Stimulated activated CD8-positive, alpha-beta memory T cell treated with anti-CD3 and anti-CD28 coated beads, Interleukin-2, amount 100 ng/mL, for 1 hour (primary cell): ENCODE measurements at places on chromosomes 16 and 17.

DNA sequence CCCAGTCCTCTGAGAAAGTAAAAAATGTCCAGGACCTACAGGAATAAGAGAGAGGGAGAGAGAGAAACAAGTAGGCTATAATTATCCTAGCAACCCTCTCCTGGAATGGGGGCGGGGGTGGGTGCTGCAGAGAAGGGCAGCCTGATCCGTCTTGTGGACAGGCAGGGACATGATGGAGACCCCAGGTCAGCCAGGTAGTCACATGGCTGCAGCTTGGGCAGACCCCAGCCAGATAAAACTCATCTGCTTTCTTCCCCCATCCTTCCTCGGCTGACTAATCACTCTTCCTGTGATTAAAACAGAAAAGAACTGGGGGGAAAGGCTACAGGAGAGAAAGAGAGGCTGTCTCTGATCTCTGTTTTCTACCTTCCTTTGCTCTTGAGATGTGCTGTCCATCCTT lies 32.6 kb downstream of the COPZ2 start:
- DNase-seq = no peak

GRCh38 chr16:50681021-50681885 lies at the start of gene SNX20:
TSS of gene SNX20 (minus strand) at chr16:50681312. CDS start at chr16:50677526, 3,786 bp downstream.
- no peak for DNase-seq

- no peak for DNase-seq
Observed at GRCh38 chr16:49277386-49277742, 4.3 kb downstream of the CBLN1 start.

- no peak for DNase-seq
Observed at GRCh38 chr17:78558989-78559388, 18.2 kb downstream of the DNAH17 start.

- no peak for DNase-seq
Observed at GRCh38 chr16:4548124-4548523, 8.0 kb upstream of the C16orf96 start.

GRCh38 chr17:67574658-67575293 lies 143.0 kb upstream of the NOL11 start:
- no peak for DNase-seq

DNA sequence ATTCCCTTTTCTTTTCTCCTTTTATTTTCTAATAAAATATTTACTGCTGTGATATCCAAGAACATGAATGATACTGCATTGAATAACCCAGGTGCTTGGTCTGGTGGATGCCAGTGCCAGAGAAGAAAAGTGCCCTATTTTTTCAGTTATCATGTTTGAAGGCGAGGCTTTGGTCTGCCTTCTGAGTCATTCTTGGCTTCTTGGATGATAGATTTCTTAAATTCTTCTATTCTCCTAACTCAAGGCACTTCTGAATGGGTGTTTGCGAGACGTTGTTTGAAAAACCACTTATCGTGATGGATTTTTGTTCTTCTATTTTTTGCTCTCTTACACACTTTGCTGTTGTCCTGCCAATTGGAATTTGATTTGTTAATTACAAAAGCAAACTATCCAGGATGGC lies 66.7 kb downstream of the FTO start:
- DNase-seq = no peak

- DNase-seq = no peak
Observed at GRCh38 chr16:56373003-56373402, 52.3 kb downstream of the AMFR start.

DNA sequence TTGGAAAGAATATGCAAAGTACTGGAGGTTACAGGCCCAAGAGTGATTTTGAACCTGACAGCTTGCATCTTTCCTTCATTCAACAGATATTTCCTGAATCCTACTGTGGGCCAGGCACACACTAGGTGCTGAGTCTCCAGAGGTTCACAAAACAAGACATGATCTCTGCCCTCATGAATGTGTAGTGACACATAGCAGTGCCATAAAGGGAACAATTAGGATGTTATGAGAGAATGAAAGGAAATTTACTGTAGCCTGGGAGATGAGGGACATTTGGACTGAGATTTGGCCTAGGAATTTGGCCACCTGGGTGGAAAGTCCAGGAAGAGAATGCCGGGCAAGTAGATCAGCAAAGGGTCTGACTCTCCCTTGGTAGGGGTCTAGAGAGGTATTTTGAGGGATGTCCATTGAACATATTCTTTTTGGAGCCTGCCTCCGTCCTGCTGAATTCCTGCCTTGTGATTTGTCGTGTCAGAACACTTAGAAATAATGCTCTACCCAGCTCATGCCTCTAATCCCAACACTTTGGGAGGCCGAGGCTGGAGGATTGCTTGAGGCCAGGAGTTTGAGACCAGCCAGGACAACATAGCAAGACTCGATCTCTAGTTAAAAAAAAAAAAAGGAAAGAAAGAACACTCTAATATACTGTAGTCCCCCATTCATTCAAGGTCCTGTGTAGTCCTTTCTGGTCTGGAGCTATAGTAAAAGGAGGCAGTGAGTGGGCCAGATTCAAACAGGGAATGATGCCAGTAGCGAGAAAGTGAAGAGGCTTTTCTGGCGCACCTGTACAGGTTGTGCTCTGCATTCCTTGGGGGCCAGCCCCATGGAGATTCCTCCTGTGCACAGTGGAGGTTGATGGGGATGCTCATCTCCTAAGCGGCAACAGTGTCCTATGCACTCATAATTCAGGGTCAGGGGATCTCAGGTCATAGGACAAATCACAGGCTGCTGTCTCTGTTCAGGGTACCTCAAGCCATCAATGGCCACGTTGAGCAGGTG lies 90.6 kb upstream of the CLEC18A start:
- DNase-seq = no peak

DNA sequence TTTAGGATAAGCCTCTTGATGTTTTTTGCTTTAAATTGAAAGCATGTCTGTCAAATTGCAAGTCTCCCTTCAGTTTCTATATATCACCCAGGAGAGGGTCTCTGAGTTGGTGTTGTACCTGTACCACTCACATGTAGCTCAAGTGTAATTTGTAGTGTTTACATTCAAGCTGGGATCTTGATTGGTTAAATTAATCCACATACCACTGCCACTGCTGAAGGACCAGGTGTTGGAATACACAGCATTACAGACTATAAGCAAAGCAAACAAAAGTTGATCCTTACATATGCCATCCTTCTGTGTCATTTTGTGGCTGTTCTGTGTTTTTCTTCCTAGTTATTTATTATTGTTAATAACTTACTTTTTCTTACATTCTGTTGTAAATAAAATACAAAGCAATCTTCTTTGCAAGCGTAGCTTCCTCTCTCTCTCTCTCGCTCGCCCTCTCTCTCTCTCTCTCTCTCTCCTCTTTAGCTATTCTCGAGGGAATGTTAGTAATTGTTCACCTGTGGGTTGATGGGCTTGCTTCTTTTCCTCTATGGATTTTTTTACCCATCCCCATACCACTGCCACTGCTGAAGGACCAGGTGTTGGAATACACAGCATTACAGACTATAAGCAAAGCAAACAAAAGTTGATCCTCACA lies 20.8 kb upstream of the NOL11 start:
- DNase-seq = no peak

GRCh38 chr17:7213895-7214299 lies 5.7 kb downstream of the DLG4 start:
- DNase-seq = no peak

GRCh38 chr17:18218756-18219415 lies 6.5 kb upstream of the LLGL1 start:
- no peak for DNase-seq

DNA sequence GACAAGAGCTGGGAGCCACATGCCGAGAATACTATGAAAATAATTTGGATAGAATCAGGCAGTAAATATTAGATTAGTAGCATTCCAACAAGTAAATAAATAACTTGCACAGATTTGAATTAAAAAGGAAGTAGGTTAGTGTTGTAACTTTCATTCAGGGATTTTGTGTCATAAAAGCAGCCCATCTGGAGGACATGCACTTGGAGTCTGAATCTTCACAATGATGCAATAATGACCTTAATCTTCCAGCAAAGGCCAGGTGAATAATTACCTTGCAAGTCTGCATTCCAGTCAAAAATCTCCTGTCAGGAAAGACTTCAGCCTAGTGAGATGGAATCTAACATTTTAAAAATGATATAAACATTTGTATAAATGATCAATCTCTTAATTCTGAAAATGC lies 518.1 kb downstream of the KCNJ2 start:
- DNase-seq = no peak

DNA sequence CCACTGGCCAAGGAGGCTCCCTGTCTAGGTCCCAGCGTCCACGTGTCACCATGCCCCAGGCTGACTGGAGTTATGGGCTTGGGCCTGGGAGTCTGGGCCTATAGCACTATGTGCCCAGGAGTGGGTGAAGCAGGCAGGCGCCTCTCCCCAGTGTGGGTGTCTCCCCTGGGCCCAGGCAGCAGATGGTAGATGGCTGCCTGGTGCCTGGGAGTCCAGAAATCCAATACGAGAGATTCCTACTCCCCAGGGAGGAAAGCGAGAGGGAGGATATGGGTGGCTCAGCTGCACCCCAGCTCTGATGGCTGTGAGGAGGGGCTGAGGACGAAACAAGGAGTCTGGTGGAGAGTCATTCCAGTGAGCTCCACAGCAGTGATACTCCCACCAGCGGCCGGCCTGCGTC lies 5.0 kb downstream of the KCNH6 start:
- no peak for DNase-seq

DNA sequence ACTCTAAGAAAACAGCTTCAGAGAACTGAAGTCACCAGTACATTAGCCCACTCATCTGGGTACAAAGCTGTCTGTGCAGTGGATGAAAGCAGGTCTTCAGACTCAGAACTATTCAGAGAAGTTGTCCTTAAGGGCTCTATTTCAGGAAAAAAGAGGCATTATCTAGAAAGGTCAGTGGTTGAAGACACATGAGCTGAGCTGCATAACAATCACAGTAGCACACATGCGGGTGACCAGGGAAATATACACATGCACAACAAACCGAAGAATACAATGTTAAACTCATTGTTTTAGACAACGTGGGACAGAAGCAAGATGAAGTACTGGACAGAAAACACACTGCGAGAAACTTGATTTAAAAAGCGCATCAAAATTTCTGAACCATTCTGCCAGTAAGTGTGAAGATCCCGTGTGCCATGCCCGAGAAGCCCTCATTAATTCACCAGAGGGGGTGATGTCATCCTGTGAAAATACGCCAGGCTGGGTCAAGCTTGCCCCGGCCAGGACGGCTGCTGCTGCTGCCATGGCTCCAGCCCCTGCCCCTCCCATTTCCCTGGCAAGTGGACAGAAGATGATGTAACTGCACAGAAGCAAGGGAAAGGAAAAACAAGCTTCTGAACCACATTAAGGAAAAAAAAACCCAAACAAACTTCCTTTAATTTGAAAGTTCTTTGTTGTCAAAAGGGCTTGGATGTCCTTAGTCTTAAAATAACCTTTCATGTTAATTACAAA lies 10.1 kb downstream of the DYNC1LI2 start:
- DNase-seq = no peak

- DNase-seq = no peak
Observed at GRCh38 chr17:70091005-70091568, 16.1 kb downstream of the KCNJ16 start.

DNA sequence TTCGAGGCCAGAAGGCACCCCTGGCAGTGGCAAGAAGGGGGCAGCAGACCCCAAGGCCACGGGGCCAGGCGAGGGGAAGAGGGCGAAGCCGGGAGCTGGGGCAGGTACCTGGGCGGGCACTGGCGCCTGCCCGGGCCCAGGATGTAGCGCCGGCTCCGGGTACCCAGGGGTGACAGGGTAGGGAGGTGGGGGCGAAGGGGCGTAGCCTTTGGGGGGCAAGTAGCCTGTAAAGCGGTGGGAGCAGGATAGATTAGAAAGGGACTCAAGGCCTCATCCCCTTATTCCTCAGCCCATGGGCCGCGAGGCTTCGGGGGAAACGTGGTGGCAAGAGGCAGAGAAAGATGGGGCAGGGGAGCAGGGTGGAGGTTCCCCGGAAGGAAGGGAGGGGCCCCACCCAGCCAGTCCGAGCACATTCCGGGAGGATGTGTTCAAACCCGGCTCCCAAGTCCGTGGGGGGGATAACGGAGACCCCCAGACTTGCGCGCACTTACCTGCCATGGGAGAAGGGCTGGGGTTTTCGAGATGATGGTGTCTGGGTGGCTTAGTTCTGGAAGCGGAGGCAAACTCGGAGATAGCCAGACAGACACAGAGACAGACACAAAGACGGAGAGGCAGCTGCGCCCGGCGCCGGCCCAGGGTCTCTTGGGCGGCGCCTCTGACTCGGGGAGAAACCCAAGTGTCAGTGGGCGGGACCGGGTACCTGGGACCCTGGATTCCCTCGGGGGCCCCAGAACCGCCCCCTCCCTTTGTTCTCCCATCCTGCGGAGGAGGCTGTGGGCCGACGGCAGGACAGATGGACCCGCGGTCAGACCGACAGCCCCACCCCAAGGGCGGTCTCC lies 493 bp downstream of the PLSCR3 start:
- DNase-seq = peak; percentile 46

DNA sequence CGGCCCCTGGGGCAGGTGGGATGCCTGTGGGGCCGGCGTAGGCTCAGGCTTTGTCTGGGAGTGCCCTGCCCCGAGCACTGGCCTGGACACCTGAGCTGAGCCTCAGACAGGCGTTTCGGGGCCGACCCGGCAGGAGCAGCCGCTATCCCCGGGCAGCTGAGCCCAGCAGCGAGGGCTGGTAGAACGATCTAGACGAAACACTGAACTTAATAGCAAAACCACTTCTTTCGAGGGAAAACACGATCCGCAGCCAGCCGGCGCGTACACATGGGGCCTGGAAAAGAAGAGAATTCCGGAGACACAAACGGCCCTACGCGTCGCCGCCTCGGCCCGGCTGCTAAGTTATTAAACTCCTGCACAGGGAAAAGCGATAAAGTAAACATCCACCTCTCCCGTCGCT lies 22.0 kb upstream of the SSTR5 start:
- DNase-seq = no peak

- DNase-seq = no peak
Observed at GRCh38 chr17:17933775-17934174, 38.4 kb downstream of the TOM1L2 start.

GRCh38 chr16:69812688-69813014 lies 50.5 kb downstream of the WWP2 start:
- DNase-seq = no peak

GRCh38 chr16:85915125-85915845 lies 16.3 kb downstream of the IRF8 start:
- no peak for DNase-seq

DNA sequence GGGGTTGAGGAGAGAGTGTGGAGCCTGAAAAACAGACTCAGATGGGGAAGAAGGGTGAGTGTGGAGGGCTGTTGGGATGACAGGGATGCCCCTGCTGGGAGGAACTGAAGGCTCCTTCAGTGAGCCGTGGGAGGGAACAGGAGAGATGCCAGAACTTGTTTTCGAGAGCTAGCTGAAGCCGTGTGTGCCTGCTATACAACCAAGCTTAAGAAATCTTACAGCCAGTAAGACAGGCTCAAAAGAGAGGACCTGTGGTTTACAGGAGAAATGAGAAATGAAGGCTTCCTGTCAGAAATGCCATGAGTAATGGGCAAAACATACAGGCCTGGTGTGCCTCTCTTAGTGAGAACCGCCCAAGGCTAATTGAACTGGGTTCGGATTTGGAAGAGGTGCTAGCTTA lies 99.6 kb downstream of the SPACA3 start:
- DNase-seq = no peak

- DNase-seq = no peak
Observed at GRCh38 chr17:28154214-28154613, 111.7 kb downstream of the NLK start.

- DNase-seq = no peak
Observed at GRCh38 chr17:61232871-61233270, 166.8 kb upstream of the TBX2 start.

GRCh38 chr16:87762071-87762571 lies 3.7 kb downstream of the KLHDC4 start:
- no peak for DNase-seq

GRCh38 chr16:19699472-19699871 lies 18.6 kb downstream of the KNOP1 start:
- DNase-seq = no peak
